ENCODE measurements at places on chromosomes 4 and X. TPM values are rescaled to one million over a fixed set of nuclear protein-coding genes. Genes with fewer than 3 reads are reported as not detected.
A peak's percentile ranks its signal among the peaks of the same experiment; 100 is the strongest.

GRCh38 chr4:22019676-22020075 lies 71.1 kb upstream of the KCNIP4 start:
- DNase-seq, result no peak

F8A3 gene
- 9.0 TPM for total RNA-seq

DHRSX gene
- total RNA-seq, result 24.3 TPM

SMS gene
- 74.2 TPM for total RNA-seq

DNA sequence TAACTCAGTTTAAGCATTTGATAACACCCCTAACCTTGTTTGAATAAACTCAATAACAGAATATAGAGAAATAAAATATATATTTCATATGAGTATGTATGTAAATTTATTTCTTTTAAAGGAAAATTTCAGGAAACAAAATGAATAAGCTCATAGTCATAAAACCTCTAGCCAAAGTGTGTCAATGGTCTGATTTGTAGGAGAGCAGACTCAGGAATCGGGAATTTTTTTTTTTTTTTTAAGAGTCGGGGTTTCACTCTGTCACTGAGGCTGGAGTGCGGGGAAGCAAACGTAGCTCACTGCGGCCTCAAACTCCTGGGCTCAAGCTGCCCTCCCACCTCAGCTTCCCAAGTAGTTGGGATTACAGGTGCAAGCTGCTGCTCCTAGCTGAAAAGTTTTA lies 2.4 kb downstream of the PKD2 start:
- no peak for DNase-seq

GRCh38 chr4:25925486-25926201 lies 11.6 kb downstream of the SMIM20 start:
- DNase-seq, result no peak

FAM149A gene
- 1.2 TPM for total RNA-seq

GRCh38 chr4:83548151-83548905 lies 12.4 kb downstream of the GPAT3 start:
- DNase-seq, result peak; percentile 63

DNA sequence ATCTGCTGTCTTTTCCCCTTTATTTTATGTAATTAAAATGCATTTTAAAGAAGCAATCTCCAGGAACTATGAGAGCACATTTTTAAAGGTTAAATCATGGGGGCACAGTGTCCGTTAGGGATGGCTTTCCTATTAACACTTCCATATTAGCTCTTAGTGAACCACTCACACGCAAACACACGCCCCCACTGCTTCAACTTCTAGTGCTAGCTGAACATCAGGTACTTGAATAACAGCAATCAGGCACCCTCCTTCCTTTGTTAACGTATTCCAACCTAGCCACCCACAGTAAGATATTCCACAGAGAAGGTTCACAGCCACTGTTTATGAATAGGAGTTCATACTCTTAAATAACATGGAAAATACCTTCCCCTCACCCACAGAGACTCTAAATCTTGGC lies 9.3 kb downstream of the TMEM255A start:
- no peak for DNase-seq

FGF16 gene
- 27.7 TPM for total RNA-seq

DNA sequence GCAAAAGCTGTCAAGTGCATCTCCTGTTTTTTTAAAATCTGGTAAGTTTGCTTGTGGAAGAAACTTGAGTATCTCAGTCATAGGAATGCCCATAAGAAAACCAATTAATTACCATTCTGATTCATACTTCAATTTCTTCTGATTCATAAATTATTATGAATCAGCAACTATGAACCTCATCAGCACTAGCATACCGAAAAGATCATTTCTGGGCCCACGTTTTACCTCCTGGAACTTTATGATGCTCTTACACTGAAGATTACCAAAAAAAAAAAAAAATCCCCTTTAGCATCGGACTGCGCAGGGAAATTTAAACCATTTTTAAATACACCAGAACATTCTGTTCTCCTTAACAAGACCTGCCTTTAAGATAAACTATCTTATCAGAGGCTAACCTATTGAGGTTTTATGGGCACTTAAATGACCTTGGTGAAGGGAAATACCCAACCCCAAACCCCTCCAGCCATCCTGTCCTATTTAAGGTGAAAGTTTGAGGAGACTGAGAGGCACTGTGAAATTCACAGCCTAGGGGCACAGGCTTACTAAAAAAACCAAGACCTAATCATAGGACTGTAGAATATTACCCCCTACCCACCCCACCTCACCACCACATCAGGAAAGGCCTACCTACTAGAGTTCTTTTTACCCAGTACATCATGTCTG lies 38.2 kb upstream of the ABCG2 start:
- no peak for DNase-seq

- DNase-seq, result no peak
Measured at GRCh38 chrX:107646735-107647134, 18.4 kb downstream of the PRPS1 start.

- no peak for DNase-seq
Measured at GRCh38 chr4:3771164-3771809, 5.1 kb downstream of the ADRA2C start.

- no peak for DNase-seq
Measured at GRCh38 chr4:172514011-172514410, 654.6 kb upstream of the GALNT7 start.

GAGE12C gene
- total RNA-seq, result not detected

DNA sequence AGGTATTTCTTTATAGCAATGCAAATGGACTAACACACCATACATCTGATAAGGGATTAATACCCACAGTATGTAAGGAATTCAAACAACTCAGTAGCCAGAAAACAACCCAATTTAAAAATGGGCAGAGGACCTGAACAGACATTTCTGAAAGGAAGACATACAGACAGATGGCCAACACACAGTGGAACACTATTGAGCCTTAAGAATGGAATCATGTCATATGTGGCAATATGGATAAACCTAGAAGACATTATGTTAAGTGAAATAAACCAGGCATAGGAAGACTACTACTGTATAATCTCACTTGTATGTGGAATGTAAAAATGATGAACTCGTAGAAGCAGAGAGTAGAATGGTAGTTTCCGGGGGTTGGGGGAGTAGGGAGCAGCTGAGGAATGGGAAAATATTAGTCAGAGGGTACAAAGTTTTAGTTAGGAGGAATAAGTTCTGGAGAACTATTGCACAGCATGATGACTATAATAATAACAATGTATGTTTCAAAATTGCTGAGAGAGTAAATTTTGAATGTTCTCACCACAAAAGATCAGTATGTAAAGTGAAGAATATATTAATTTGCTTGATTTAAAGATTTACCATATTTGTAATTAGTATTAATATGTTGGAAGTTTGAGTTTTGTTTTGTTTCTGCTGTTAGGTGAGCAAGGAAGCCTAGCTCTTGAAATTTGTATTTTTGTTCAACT lies 25.2 kb downstream of the WDR44 start:
- no peak for DNase-seq

DNA sequence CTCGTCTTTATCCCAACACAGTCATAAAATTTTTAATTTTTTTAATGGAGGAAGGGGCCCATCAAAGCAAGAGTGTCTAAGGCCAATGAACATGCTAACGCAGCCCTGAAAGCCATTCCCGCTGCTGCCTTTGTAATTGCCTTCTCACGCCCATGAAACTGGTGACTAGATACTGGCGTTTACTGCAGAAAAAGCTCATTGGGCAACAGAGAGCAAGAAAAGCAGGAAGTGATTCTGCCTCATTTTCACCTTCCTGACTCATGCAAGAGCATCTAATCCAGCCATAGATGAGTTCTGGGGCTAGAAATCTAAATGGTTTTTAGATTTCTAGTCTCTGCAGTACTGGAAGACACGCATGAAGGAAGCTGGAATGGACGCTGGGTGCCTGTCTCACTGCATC lies 72.5 kb downstream of the ANXA3 start:
- no peak for DNase-seq

- no peak for DNase-seq
Measured at GRCh38 chr4:173288698-173289352, 45.3 kb downstream of the HMGB2 start.

MSX1 gene
- 13.0 TPM for total RNA-seq

FOXO4 gene
- total RNA-seq, result 6.5 TPM

- no peak for DNase-seq
Measured at GRCh38 chrX:134020910-134021309, 35.5 kb upstream of the GPC3 start.

GRCh38 chr4:67934628-67935027 lies 28.7 kb downstream of the TMPRSS11A start:
- no peak for DNase-seq

DNA sequence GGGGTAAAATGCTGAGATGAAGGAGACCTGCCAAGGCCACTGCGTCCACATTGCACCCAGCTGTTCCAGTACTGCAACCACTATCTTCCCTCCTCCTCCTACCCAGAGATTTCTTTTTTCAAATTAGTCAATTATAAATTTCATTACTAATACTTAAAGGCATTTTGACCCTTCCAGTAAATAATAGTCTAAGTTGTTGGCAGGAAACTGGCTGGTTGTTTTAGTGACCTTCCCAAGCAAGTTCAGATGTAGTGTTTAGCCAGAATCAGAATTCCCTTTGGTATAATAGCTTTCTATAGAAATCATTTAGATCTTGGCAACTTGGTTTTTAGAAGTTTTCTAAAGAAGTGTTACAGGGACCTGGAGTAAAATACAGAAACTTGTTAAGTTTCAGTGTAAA lies 66.0 kb downstream of the AASDH start:
- no peak for DNase-seq

GRCh38 chrX:93791304-93791703 lies 117.3 kb downstream of the FAM133A start:
- no peak for DNase-seq

- DNase-seq, result no peak
Measured at GRCh38 chrX:65589304-65589703, 54.7 kb upstream of the LAS1L start.

- no peak for DNase-seq
Measured at GRCh38 chr4:15521442-15522039, 51.9 kb downstream of the CC2D2A start.

GRCh38 chr4:13892739-13893105 lies 265.2 kb upstream of the BOD1L1 start:
- no peak for DNase-seq

DNA sequence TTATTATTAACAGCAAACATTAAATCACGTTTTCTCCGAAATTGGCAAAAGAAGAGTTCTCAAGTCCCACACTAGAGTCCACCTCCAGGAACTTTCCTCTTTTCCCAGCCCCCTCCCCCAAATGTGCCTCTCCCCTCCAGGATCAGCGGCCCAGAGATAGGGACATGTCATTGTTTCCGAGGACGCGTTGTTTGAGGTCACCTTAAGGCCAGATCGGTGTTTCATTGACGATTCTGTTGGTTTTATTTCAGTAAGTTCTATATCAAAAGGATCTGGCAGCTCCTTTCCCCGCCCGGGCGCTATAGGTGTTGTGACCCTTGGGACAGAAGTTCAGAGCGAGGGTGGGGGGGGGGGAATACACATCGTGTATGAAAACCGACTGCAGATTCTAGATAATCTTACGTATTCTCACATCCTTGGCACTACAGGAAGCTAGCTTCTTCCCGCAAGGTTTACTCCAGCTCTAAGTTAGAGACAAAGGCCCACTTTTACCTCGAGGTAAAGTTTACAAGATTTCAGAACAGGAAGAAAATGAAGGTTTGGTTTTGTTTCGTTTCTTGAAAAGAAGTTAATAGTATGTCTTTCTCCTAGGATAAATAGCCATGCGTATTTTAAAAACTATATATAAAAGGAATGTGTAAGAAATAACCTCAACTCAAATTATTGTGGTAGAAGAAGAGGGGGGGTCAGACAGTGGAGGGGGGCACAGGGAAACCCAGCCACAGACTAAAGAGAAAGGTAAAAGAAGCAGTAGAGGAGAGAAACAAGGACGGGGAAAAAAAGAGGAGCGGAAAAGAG lies 739 bp upstream of the MSX1 start:
- DNase-seq, result no peak

Data from glomerular endothelial cell (primary cell).